ENCODE measurements at places on chromosomes 5 and 9.

- DNase-seq: no peak
Measured at GRCh38 chr5:151196556-151197290, 27.2 kb downstream of the CCDC69 start.

DNA sequence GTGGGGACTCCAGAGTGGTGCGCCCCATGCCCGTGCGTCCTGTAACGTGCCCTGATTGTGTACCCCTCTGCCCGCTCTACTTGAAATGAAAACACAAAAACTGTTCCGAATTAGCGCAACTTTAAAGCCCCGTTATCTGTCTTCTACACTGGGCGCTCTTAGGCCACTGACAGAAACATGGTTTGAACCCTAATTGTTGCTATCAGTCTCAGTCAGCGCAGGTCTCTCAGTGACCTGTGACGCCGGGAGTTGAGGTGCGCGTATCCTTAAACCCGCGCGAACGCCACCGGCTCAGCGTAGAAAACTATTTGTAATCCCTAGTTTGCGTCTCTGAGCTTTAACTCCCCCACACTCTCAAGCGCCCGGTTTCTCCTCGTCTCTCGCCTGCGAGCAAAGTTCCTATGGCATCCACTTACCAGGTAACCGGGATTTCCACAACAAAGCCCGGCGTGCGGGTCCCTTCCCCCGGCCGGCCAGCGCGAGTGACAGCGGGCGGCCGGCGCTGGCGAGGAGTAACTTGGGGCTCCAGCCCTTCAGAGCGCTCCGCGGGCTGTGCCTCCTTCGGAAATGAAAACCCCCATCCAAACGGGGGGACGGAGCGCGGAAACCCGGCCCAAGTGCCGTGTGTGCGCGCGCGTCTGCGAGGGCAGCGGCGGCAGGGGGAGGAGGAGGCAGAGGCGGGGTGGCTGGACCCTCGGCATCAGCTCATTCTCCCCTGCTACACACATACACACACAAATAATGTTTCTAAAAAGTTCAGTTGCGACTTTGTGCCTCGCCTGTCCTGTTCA lies 668 bp downstream of the GLIS3 start:
- DNase-seq: peak; percentile 62

GRCh38 chr9:37521111-37521510 lies 35.4 kb downstream of the POLR1E start:
- no peak for DNase-seq

GRCh38 chr5:14707811-14708390 lies 43.4 kb downstream of the OTULIN start:
- no peak for DNase-seq

- DNase-seq: no peak
Measured at GRCh38 chr9:124385623-124386022, 29.6 kb downstream of the PSMB7 start.

- DNase-seq: no peak
Measured at GRCh38 chr5:14464096-14464495, 117.5 kb upstream of the OTULINL start.

DNA sequence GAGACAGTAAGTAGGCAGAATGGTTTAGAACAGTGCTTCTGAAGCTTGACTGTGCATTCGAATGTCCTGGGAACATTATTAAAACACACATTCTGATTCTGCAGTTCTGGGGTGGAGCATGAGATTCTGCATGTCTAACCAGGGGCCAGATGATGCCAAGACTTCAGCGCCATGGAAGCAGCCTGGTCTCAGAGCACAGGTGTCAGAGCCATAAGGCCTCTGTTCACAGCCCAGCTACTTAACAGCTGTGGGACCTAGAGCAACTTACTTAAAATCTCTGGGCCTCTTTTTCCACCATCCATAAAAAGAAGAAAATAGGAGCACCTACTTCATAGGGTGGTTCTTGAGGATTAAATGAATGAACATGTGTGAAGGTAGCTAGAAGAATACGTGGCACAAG lies 84.0 kb downstream of the GNAQ start:
- DNase-seq: no peak

DNA sequence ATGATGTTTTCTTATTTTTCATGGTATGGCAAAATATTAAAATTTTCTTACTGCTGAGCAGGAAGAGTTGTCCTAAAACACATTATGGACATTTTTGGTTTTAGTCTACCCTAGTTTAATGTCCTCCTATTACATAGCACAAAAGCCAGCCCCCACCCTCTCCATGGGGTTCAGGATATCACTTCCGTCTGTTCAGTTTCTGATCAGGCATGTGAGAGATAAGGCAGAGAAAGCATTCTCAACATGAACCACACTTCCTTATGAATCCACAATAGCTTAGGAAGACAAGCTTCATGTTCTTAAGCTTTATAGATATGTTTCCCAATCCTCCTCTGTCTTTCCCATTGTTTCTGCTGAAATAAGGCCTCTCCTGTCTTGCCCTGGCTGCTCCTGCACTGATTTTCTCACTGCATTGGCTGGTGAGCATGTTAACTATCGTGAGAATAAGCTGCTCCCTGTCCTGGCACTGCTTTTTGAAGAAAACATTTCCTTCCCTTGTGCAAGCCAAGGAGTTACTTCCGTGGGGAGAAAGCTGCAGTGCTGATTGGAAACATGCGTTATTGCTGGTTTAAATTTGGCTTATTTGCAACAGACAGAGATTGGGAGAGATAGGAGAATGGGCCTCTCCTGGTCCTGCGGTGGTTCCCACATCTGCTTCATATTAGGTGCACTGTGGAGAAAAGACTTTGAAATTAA lies 260.3 kb upstream of the RPS23 start:
- DNase-seq: peak; percentile 17

- DNase-seq: no peak
Measured at GRCh38 chr5:153158608-153159007, 331.9 kb upstream of the GRIA1 start.

GRCh38 chr5:65021527-65022226 lies 252.9 kb downstream of the CWC27 start:
- DNase-seq: no peak

- peak; percentile 46 for DNase-seq
Measured at GRCh38 chr9:126558051-126558665, 55.6 kb upstream of the LMX1B start.

DNA sequence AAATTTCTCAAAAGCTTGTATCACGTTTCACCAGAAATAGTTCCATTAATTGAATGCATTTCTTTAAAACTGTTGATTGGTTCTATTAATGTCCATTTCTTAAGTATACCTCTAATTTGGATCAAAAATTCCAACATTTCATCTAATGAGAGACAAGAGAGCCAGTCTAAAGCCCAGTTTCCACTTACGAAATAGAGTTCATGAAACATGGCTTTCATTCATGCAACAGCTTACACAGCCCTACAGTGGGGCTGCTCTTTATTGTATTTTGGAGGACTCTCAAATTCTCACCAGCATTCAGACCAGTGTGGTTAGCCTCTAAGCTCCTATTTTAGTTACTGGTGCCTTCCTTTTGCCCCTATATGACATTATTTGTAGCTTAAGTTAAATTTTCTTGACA lies 566.9 kb upstream of the RGMB start:
- DNase-seq: no peak

DNA sequence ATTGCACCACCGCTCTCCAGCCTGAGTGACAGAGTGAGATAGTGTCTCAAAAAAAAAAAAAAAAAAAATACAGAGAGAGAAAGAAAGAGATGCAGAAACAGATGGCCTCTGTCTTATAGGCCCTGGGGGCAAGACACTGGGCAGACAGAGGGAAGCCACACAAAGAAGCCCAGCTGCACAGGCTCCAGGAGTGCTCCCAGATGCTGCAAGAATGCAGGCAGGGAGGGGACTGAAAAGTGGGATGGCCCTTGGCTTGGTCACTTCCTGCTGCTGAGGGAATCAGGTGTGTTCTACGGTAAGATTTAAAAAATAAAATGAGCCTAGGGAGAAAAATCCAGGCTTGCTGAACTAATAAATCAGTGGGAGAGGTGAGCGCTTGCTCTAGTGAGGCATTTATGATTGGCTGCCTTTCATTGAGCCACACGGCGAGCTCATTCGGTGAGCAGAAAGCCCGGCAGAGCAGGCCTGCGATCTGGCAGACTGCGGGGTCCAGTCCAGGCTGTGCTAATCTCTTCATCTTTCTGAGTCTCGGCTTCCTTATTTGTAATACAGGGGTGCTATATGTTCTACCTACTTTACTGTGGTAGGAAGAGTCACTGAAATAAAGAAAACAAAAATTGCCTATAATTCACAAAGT lies 80.6 kb downstream of the RAD23B start:
- no peak for DNase-seq

Measured in endothelial cell of umbilical vein (primary cell).